ENCODE measurements at places on chromosomes 13 and 19.

DNA sequence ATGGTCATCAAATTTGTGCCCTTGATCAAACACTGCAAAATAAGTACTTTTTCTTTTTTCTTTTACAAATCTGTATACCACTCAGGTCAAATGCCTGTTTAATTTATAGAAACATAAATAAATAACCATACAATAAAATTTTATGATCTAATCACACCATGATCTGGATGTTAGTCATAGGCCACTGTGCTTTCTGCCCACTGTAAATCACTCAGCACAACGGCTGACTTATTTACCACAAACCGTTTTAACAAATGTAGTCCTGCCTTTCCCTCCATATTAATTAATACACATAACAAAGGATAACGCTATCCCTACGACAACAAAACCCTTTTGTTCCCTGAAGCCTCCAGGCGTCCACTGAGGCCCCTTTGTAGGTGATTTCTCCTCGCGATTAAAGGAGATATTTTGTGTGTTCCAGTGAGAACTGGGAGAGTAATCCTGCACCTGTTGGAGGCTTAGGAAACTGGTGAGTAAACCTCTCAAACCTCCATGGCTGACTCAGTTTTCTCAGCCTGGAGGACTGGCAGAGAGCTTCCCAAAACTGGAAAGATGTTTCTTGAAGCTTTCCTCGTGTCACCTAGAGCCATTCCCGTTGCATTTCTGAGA, 477.1 kb upstream of the SGCG start:
- no peak for DNase-seq

GRCh38 chr13:94192431-94192975, 287.0 kb downstream of the DCT start:
- no peak for DNase-seq

DNA sequence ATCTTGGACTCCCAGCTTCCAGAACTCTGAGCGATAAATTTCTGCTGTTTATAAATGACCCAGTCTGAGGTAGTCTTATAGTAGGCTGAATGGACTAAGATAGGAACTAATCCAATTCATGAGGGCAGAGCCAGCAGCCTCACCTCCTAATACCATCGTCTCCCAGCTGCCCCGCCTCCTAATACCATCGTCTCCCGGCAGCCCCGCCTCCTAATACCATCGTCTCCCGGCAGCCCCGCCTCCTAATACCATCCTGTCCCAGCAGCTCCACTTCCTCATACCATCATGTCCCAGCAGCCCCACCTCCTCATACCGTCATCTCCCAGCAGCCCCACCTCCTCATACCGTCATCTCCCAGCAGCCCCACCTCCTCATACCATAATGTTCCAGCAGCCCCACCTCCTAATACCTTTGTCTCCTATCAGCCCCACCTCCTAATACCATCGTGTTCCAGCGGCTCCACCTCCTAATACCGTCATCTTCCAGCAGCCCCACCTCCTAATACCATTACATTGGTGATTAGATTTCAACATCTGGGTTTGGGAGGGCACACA, 2.4 kb upstream of the ARGLU1 start:
- no peak for DNase-seq

- DNase-seq = no peak
Observed at GRCh38 chr13:52061587-52061986, 37.1 kb downstream of the UTP14C start.

DNA sequence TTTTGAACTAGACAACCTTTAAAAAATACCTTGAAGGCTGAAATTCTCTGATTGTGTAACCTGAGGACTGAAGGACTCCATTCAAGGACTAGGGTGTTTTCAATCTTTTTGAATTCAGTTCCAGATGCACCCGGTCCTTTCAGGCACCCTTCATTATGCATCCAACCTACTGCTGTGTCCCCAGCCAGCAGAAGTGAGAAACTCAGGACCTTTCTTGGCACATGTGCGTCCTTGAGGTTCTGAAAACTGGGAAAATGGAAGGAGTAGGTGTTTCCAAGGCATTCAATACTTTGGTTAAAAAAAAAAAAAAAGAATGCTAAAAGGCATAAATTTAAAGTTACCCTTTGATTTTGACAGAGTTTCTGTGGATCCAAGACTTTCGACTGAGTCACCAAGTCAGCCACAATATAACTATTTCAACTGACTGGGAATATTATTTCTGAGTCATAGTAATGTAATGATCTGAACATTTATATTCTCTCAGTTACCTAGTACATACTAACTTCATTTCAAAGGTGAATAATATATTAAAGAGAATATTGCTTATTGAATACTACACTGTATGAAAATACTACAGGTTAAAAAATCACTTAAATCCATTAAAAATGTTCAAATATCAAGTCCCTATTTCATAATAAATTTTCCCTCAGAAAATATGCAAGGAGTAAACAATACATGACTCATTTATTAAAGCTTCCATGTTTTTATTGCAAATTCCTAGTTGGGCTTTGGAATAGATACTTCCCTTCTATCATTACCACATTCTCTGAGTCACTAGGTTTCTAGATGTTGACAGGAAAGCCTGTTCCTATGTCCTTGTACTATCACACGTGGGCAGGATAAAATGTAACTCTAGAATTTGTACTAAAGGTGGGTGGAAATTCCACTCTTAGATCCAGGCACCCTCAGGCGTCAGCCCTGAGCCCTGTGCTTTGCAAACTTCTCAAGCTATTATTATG, 2.4 kb upstream of the ITGBL1 start:
- no peak for DNase-seq

- no peak for DNase-seq
Observed at GRCh38 chr19:19468424-19469050, 46.8 kb downstream of the TSSK6 start.

DNA sequence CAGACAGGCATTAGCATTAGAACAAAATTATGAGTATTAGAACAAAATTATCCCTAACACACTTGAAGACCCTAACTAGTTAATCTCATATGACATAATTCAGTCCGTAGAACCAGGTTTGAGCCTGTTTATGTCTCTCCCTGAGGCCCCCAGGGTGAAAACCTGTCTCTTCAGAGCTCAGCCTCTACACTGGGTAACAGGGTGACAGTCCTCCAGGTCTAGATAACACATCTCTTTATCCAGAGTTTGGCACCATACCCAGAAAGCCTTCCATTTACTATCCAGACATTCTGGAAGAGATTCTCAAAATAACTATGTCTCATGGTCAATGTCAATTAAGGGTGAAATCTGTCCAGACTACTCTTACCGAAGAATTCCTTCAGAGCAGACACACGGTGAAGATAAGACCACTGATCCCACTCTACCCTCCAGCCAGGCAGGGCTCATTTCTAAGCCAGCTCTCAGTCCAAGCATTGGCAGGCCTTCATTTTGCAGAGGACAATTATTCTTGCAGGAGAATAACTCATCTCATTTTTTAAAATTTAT, 1195.3 kb downstream of the EFNB2 start:
- DNase-seq = no peak

DNA sequence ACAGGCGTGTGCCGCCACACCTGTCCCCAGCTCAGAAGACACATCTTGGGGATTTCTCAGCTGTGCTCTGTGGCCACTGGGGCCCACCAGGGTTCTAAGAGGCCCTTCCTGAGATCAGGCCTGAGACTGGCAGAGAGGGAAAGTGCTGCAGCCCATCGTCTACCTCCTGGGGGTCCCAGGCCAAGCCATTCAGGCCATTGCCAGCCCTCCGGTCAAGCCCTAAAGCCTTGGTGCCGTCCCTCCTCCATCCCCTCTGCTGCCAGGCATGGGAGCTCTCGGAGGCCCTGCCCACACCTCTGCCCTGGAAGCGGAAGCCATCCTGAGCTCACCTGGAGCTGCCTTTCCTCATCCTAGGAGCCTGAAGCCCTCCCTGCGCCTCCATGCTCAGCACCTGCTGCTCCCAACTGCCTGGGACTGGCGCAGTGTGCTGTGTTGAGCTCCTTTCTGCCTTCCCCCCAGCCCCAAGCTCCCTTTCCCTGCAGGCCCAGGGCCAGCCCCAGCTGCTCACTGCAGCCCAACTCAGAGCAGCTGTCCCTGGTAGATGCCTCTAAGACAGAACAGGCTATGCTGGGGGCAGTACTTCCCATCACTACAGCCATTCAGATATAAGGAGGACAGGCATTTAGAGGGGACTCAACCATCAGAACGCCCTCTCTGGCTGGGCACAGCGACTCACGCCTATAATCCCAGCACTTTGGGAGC, 2.9 kb downstream of the SLC7A9 start:
- no peak for DNase-seq

- no peak for DNase-seq
Observed at GRCh38 chr13:95620030-95620824, 24.3 kb downstream of the DZIP1 start.
